ENCODE measurements at places on chromosomes 3 and 15. TPM values are rescaled to one million over a fixed set of nuclear protein-coding genes. Genes with fewer than 3 reads are reported as not detected.

Gene RTP4
- total RNA-seq, result 0.27 TPM

GRCh38 chr3:37820286-37820685, 41.4 kb upstream of the CTDSPL start:
- H3K4me3 ChIP-seq, result no peak overlapping the region
- no peaks in the 10 kb centered on the region for H3K27me3 ChIP-seq
- no peak overlapping the region for H3K27ac ChIP-seq
- no peak for DNase-seq

GRCh38 chr3:28982906-28983305, 298.0 kb upstream of the RBMS3 start:
- no peak overlapping the region for H3K4me3 ChIP-seq
- H3K4me1 ChIP-seq, result no peaks in the 10 kb centered on the region
- no peaks in the 10 kb centered on the region for H3K36me3 ChIP-seq
- no peak overlapping the region for H3K27ac ChIP-seq
- H3K27me3 ChIP-seq, result no peaks in the 10 kb centered on the region
- no peak for DNase-seq

DNA sequence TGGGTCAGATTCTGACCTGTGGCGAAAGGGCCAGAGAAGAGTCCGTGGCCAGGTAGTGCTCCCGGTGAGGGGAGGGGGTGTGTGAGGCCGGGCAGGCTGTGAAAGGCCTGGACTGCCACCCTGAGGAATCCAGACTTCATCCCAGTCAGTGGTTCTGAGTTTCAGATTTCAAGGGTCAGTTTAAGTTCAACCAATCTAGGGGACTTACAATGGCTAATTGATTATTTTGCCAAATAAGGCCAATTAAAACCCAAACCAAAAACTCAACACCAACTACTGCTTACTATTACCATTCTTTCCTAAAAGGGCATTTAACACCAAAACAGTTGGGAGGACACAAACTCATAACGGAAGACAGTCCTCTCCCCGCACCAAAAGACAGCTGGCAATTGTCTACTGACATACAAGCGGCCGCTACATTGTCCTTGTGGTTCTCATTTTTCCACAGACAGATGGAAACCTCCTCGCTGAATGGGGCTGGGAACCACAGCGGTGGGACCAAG, 30.5 kb downstream of the TMEM44 start:
- H3K4me1 ChIP-seq, result peaks cover 16% of the 10 kb centered on the region
- no peaks in the 10 kb centered on the region for H3K27me3 ChIP-seq
- H3K36me3 ChIP-seq, result peaks cover 17% of the 10 kb centered on the region
- H3K27ac ChIP-seq, result peak overlapping the region; percentile 48

GRCh38 chr3:124995460-124995994, 60.3 kb downstream of the HEG1 start:
- peak overlapping the region; percentile 47 for H3K27ac ChIP-seq
- no peak overlapping the region for H3K4me3 ChIP-seq
- H3K36me3 ChIP-seq, result peaks cover 70% of the 10 kb centered on the region
- no peaks in the 10 kb centered on the region for H3K27me3 ChIP-seq
- H3K4me1 ChIP-seq, result peaks cover 15% of the 10 kb centered on the region

Gene DGKG
- 1.8 TPM for total RNA-seq

- H3K4me3 ChIP-seq, result no peak overlapping the region
- no peaks in the 10 kb centered on the region for H3K36me3 ChIP-seq
- no peaks in the 10 kb centered on the region for H3K27me3 ChIP-seq
- no peak overlapping the region for H3K27ac ChIP-seq
Observed at GRCh38 chr3:101972430-101973162, 123.3 kb downstream of the NFKBIZ start.

Gene SNX1
- 28.3 TPM for total RNA-seq

Gene ERICH6
- total RNA-seq, result 0.09 TPM

Gene CFAP92
- 0.27 TPM for total RNA-seq

Gene LRRK1
- 4.5 TPM for total RNA-seq

GRCh38 chr3:44184319-44184953, 57.2 kb upstream of the TOPAZ1 start:
- peaks cover 15% of the 10 kb centered on the region for H3K4me1 ChIP-seq
- H3K27me3 ChIP-seq, result no peaks in the 10 kb centered on the region
- no peaks in the 10 kb centered on the region for H3K36me3 ChIP-seq
- H3K4me3 ChIP-seq, result no peak overlapping the region

- no peaks in the 10 kb centered on the region for H3K27me3 ChIP-seq
- no peak overlapping the region for H3K4me3 ChIP-seq
- H3K27ac ChIP-seq, result no peak overlapping the region
- no peak for DNase-seq
- H3K36me3 ChIP-seq, result no peaks in the 10 kb centered on the region
Observed at GRCh38 chr3:87268646-87269211, 7.7 kb downstream of the POU1F1 start.

DNA sequence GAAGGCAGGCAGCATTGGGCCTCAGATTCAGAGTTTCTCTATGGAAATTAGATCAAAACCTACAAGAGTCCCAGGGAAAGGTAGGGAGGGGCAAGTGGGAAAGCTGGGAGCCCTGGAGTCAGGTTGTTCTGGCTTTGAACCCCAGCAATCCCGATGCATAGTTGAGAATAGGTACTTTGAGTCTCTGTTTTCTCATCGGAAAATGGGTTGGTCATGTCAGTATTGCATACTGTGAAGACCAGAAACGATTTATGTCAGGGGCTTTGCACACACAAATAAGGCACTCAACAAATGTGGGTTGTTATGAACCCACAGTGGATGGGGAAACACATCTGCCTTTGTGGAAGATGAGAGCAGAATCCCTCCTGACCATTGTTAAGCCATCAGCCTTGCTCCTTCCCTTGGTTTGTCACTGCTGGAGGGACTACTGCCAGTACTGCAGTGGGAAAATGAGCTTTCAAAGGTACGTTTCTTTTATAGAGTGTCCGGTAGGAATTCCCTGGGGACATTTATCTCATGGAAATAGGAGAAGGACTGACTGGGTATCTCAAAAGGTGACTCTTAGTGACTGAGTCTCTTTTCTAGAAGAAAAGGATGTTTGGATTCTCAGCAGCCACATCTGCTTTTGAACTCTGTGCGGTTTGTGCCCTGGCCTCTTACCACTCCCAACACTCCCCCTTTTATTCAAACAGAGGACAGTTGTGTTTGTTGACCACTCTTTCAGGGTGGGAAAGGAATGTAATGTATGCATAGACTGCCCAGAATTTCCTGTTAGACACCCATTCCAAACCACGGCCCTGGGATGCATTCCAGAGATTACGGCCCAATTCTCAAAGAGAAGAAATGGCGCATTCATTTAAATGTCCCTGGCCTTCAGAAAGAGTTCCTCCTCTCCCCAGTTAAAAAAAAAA, 54.6 kb upstream of the VILL start:
- DNase-seq, result peak; percentile 75
- no peaks in the 10 kb centered on the region for H3K27me3 ChIP-seq
- H3K36me3 ChIP-seq, result peaks cover 3% of the 10 kb centered on the region
- peak overlapping the region; percentile 1 for H3K27ac ChIP-seq
- H3K4me1 ChIP-seq, result peaks cover 23% of the 10 kb centered on the region

Gene COL6A6
- 112 TPM for total RNA-seq

Gene NR1I2
- 0.27 TPM for total RNA-seq

Gene IQCH
- 1.6 TPM for total RNA-seq

Gene MDFIC2
- 0.31 TPM for total RNA-seq

Gene POTEB3
- not detected for total RNA-seq

- DNase-seq, result peak; percentile 11
- H3K4me3 ChIP-seq, result no peak overlapping the region
- H3K36me3 ChIP-seq, result no peaks in the 10 kb centered on the region
- H3K27me3 ChIP-seq, result no peaks in the 10 kb centered on the region
- no peaks in the 10 kb centered on the region for H3K4me1 ChIP-seq
Observed at GRCh38 chr15:87575896-87576473, 680.6 kb downstream of the NTRK3 start.

GRCh38 chr3:182244222-182244971, 532.7 kb downstream of the SOX2 start:
- H3K27ac ChIP-seq, result no peak overlapping the region
- no peaks in the 10 kb centered on the region for H3K36me3 ChIP-seq
- H3K4me3 ChIP-seq, result no peak overlapping the region
- no peak for DNase-seq
- H3K4me1 ChIP-seq, result peaks cover 10% of the 10 kb centered on the region

DNA sequence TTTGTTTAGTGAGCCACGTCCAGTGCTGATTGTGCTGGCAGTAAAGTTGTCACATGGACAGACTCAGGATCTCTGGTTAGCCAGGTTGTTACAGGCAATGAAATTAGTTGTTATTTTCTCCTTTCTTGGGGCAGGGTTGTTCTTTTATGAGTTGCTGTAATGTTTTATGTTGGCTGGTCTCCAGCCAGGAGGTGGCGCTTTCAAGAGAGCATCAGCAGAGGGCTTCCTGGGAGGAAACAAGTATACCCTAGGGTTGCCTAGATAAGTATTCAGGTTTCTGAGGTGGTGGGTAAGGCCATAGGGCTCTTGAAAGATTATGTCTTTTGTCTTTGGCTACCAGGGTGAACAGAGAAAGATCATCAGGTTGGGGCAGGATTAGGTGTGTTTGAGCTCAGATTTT, 14.5 kb upstream of the CFAP20DC start:
- no peak overlapping the region for H3K4me3 ChIP-seq
- H3K27ac ChIP-seq, result no peak overlapping the region
- H3K36me3 ChIP-seq, result no peaks in the 10 kb centered on the region
- no peaks in the 10 kb centered on the region for H3K4me1 ChIP-seq
- no peak for DNase-seq
- no peaks in the 10 kb centered on the region for H3K27me3 ChIP-seq

All from muscle of leg (tissue), 16 donors.